LNCaP clone FGC (cell line): ENCODE measurements at places on chromosomes 16 and 17.

- DNase-seq: no peak
These were observed 1.7 kb upstream of the TMEM97 start for GRCh38 chr17:28317099-28317965.

GRCh38 chr16:83113317-83113716, 486.5 kb downstream of the CDH13 start:
- no peak for DNase-seq

DNA sequence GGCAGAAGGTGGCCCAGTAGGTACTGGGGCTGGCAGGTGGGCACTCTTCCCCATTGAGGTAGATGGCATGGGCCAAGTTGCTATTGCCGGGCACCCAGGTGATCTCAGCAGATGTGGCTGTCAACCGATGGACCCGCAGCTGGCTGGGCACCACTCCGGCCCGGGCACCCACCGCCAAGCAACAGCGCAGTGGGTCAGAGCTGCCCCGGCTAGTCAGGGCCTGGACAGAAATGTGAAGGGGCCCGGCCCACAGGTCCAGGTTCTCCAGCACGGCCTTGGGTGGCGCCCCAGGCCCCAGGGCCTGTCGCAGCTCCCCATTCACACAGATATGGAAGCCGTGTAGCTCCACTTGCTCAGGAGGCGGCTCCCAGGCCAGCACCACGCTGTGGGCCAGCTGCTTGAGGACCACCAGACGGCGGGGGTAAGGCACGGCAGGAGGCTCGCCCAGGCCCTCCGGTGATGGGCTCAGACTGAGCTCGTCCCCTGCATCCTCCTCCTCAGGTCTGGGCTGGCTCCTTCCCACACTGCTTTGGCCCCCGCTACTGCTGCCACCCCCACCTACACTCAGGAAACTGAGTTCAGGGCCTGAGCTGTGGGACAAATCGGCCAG, 16.5 kb downstream of the TSPOAP1 start:
- DNase-seq: no peak

DNA sequence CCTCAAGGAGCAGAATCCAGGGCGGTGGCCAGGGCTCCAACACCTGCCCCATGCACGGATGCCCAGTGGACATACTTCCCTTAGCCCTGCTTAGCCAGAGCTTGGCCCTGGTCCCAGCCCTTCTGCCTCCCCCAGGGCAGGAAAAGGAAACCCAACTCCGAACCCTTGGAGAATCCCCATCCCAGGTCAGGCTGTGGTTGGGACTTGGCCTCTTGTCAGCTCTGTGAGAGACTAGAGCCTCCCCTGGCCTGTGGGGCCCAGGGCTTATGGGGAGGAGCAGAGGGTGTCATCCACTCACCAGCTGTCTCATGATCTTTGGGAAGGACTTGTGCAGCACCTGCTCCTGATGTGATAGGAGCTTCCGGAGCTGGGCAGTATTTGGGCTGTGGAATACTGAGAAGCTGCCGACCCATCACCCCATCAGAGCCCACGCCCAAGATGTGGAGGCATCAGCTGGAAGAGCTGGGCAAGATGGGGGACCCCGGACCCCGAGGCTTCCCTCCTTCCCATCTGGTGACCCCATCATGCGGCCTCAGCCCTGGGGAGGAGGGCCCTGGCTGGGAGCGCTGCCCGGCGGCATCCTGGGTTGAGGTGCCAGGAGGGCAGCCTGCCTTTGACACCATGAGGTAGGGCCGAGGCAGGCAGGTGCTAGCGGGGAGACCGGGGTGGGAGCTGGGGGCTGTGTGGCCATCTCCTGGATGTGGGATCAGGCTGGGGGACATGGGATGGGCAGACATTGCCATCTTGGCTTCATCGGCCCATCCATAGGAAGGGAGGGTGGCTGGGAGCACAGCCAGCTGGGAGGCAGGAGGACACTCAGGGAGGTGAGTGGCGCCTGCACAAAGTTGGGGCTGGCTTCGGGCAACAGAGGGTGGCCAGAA, 45.1 kb downstream of the TNFRSF13B start:
- DNase-seq: no peak

GRCh38 chr16:15538507-15538906, 104.1 kb downstream of the BMERB1 start:
- DNase-seq: no peak

GRCh38 chr16:68382296-68382718, 66.0 kb downstream of the SMPD3 start:
- DNase-seq: no peak

GRCh38 chr16:66502020-66502913, 47.7 kb downstream of the TK2 start:
- DNase-seq: no peak

- DNase-seq: no peak
These were observed 96.8 kb downstream of the DYNLRB2 start for GRCh38 chr16:80637621-80638020.

- DNase-seq: no peak
These were observed 57.5 kb downstream of the CYTH1 start for GRCh38 chr17:78724544-78724943.

- no peak for DNase-seq
These were observed 29.1 kb upstream of the TNS4 start for GRCh38 chr17:40530531-40530994.

DNA sequence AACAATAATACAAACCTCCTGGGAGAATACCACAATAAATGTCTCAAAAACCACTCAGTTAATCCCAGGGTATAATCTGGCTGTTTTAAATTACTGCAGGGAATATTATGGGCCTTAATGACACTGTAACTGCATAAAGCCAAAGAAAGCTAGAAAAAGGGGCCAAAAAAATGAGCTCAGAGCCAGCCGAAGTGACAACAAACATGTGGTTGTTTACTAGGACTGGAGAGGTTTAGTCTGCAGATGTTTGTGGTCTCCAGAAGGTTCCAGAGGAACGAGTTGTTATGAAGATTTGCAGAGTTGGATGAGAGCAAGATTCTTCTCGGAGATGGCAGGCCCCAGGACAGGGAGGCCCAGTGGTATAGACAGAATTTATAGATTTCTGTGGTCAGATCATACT, 97.1 kb upstream of the AKTIP start:
- no peak for DNase-seq

DNA sequence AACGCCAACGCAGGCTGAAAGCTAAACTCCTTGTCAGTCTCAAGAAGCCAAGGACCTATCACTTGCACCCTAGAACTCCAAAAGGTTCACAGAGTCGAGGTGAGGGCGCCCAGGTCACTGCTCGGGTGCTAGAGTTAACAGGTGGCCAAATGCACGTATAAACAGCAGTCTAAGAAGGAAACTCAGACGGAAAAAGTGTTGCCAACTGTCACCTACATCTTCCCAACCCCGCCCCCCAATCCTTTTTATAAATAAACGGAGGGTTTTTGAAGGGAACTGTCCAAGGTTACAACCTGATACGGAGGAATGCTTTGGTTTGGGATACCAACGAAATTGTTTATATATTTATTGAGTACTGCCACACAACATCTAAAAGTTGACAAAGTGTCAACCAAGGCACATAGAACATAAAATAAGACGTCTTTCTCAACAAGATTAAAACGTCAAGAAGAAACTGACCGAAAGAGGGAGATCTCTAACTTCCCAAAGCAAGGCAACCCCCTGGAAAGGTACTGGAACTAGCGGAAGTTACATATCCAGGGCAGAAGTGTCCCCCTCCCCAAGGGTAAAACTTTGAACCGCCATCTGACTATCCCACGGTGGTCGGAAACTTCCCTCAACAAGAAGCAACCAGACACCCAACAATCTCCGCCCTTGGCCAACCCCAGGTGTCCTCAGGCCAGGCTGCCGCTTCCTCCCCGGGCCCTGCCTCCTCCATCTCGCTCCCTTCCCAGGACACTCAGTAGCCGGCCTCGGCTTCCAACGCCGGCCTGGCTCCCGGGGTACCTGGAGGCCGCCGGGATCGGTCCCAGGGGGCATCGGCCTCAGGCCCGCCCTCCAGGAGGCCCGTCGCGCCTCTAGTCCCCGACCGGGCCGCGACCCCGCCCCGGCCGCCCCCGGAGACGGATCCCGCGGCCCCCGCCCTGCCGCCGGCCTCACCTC, 982 bp downstream of the SPAG9 start:
- DNase-seq: no peak

DNA sequence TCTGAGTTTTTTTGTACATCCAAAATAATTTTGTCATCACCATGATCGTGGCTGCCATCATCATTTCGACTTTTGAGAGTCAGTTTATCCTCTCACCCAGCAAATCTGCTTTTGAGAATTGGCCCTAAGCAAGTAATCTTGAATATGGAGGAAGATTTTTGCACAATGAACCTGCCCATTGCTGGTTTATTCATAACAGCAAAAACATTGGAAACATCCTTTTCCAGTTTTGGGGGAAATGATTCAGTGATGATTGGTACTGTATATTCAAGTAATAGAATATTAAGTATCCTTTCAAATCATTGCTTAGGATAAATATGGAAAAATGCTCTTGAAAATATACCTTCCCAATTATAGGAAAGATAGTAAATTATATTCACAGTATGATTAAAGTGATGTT, 53.1 kb downstream of the PRKCA start:
- no peak for DNase-seq

DNA sequence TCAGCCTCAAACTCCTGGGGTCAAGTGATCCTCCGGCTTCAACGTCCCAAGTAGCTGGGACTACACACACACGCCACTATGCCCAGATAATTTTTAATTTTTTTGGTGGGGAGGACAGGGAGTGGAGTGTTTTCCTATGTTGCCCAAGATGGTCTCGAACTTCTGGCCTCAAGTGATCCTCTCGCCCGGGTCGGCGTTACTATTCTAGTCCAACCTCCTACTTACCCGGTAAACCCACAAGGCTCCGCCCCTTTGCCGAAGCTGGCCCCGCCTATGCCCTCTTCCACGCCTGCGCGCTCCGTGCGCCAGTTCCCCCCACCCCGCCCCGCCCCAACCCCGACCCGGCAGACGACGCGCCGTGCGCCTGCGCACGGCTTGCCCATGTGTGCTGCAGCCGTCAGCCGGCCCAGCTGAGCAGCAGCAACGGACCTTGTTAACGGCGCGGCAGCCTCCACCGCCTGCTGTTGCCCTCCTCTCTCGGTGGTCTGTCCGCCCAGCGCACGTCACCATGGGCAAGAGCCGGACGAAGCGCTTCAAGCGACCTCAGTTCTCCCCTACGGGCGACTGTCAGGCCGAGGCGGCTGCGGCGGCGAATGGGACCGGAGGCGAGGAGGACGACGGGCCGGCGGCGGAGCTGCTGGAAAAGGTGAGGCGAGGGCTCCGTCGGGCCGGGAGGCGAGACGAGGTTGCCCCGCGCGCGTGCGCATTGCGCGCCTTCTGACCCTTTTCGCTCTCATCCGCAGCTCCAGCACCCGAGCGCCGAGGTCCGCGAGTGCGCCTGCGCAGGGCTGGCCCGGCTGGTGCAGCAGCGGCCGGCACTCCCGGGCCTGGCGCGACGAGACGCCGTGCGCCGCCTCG, at the start of gene HEATR3:
TSS of gene HEATR3 (plus strand) at position 347 of the 858 bp plus-strand sequence. CDS start at position 509, 162 bp downstream.
- DNase-seq: peak; percentile 70

DNA sequence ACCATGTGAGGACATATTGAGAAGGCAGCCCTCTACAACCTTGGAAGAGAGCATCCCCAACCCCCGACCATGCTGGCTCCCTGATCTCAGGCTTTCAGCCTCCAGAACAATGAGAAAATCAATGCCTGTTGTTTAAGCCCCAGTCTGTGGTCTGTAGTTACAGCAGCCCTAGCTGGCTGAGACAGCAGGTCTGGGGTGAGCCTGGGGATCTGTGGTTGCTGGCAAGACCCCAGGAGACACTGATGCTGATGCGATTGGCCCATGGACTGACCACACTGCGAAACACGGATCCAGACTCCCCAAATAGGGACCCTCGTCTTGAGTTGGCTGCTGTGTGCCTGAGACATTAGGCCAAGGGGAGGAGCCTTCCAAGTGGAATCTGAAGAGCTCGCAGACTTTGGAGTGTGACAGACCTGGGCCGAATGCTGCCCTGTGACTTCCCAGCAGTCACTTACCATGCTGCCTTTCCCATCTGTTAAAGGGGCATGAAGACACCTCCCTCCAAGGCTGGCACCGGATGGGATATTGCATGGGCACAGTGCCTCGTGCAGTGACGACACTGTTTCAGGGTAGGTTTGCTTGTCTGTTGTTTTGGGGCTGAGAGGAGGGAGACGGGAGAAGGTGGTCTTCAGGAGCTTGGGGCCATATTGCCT, 147.8 kb upstream of the RPL38 start:
- no peak for DNase-seq

GRCh38 chr17:77769215-77769614, 189.3 kb upstream of the TNRC6C start:
- DNase-seq: peak; percentile 4

DNA sequence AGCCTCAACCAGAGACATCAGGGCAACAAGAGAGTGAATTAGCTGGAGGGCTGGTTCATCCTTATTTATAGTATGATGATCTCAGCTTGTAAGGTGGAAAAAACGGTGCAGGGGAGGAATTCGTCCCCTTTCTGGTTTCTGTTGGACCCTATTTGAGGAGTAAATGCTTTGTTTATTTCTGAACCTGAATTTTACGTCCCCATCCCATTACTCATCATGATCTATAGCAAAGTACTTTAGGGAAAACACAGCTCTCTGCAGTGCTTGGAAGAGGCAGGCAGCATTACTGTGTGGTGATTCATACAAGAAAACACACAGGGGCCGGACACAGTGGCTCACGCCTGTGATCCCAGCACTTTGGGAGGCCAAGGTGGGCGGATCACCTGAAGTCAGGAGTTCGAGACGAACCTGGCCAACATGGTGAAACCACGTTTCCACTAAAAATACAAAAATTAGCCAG, 8.0 kb upstream of the VAT1L start:
- no peak for DNase-seq

DNA sequence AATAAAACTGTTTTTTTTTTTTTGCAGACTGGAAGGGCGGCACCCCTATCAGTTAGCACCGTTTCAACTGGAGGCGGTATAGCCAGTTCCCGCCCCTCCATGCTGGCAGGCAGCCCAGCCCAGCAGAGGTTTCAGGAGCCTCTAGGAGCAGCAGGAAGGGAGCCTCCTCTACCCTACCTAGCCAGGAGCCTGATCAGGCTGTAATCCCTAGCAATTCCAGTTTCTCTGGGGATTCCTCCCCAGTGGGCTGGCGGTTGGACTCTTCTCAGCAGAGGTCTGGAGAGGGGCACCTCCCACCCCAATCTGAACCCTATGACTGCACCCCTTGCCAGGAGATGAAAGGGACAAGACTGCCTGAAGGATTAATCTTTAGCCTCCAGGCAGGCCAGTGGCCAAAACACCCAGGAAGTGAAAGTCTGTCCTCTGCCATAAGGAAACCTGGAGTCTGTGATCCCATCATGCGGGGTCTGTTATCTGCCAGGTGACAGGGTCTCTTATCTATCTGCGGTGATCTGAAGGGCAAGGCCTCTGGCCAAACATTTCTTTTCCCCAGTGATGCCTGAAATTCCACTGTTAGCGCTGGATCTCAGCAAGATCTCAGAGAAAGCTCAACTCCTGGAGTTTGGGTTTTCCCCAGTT, 4.9 kb upstream of the CDH1 start:
- DNase-seq: peak; percentile 62

- no peak for DNase-seq
These were observed 271.0 kb downstream of the C16orf95 start for GRCh38 chr16:87046235-87046634.

GRCh38 chr16:68902969-68903345, 59.6 kb downstream of the TANGO6 start:
- DNase-seq: no peak

- DNase-seq: no peak
These were observed 42.4 kb downstream of the SYT17 start for GRCh38 chr16:19210280-19210924.
